ENCODE measurements at places on chromosomes 2 and 18. TPM values are rescaled to one million over a fixed set of nuclear protein-coding genes. Genes with fewer than 3 reads are reported as not detected.

- H3K27me3 ChIP-seq = no peaks in the 10 kb centered on the region
- no peak overlapping the region for H3K4me3 ChIP-seq
- H3K27ac ChIP-seq = no peak overlapping the region
- H3K4me1 ChIP-seq = no peaks in the 10 kb centered on the region
Observed at GRCh38 chr2:49702740-49703139, 548.4 kb upstream of the FSHR start.

GRCh38 chr2:189783451-189783926 lies 650 bp downstream of the ORMDL1 start:
- peaks cover 26% of the 10 kb centered on the region for H3K36me3 ChIP-seq
- DNase-seq = no peak
- no peaks in the 10 kb centered on the region for H3K27me3 ChIP-seq
- H3K4me1 ChIP-seq = peaks cover 38% of the 10 kb centered on the region

DNA sequence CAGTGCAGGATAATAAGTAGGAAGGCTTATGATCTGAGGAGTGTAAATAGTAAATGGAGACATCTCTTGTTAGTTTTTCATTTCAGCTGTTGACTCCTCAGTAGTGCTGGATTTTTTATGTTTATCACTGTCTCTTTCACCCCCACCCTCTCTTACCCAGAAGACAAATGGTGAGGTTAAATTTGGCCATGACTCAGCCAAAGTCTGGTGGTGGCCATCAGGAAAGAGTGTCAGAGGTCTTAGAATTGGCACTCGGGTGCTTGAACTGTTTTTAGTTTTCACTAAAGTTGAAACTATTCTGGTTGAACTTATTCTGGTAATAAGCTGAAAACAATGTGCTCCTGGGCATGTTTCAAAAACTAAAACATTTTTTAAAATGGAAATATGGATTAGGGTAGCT lies 123.3 kb downstream of the FHOD3 start:
- H3K4me1 ChIP-seq = no peaks in the 10 kb centered on the region
- H3K27ac ChIP-seq = no peak overlapping the region
- no peaks in the 10 kb centered on the region for H3K36me3 ChIP-seq
- H3K4me3 ChIP-seq = no peak overlapping the region
- H3K27me3 ChIP-seq = no peaks in the 10 kb centered on the region

Gene COLEC12
- total RNA-seq = not detected

- no peak overlapping the region for H3K27ac ChIP-seq
- no peak for DNase-seq
- no peaks in the 10 kb centered on the region for H3K4me1 ChIP-seq
Observed at GRCh38 chr2:62884514-62884913, 166.1 kb upstream of the OTX1 start.

Gene EPC2
- 74.2 TPM for total RNA-seq

DNA sequence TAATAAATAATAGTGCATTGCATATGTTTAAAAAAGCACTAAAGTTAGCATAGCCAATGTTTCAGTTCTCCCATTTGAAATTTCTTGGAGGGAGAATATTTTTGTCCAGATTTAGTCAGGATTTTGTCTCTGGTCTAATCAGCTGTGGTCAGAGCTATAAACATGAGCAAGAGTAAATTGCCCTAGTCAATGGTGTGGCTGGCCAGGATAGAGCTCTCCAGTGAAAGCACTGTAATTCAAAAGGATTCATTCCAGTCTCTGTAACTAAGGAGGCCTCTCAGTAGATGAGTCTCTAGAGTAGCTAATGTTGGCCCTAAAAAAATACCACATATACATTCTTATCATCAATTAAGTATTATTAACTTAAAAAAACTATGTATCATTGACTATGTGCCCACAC lies 241.6 kb downstream of the CDCA7 start:
- no peaks in the 10 kb centered on the region for H3K36me3 ChIP-seq
- H3K27me3 ChIP-seq = peaks cover 3% of the 10 kb centered on the region
- H3K4me1 ChIP-seq = no peaks in the 10 kb centered on the region

DNA sequence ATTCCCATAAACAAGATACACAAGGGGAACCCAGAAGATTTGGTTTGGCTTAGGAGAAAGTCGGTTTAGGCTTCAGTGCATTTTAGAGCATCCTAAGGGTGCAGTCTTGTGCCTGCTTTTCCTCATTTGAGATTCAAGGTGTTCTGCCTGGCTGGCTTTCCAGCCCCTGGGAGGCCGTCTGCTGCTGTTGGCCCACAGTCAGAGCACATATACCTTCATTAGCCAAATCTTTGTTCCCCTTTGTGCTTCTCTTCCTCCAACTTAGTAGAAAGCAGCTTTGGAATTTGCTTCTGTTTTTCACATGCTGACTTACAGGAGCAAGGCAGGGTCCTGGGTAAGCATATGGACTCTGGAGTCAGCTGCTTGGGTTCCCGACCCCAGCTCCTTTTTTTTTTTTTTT lies 477.1 kb upstream of the TCF4 start:
- no peak overlapping the region for H3K4me3 ChIP-seq
- no peaks in the 10 kb centered on the region for H3K4me1 ChIP-seq
- no peak for DNase-seq
- H3K36me3 ChIP-seq = no peaks in the 10 kb centered on the region

Gene RTP5
- total RNA-seq = 0.44 TPM

DNA sequence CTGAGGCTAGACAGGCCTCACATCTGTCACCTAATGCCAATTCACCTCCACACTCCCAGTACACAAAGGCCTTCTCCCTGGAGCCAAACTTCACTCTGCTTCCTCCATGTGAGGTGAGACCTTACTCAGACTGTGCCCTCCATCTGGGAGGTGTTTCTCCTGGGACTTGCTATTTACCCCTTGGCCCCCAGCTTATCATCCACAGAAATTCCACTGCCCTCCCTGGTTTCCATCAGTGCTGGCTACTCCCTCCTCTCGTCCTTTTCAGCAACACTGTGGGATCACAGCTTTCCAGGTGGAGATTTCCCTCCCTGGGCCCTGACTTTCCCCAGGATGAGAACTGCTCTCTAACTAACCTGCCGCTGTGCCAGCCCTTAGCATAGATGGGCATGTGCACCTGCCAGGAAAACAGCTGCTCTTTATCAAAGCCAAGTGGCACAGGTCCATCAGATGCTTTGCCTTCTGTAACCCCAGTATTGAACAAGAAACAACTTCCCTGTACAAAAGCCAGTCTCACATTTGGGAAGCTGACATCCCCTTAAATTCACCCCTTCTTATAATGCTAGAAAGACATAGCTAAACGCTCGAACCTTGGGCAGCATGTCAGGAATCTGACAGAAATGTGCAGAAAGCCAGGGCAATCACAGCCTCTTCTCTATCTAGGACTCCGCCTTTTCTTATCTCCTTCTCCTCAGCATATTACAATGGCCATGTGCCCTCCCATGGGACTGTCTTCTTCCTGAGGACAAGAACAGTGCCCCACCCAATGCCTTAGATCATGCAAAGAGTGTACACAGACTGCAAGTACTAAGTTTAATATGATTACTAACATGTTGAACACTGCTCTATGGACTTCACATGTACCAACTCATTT lies 535.5 kb upstream of the ID2 start:
- no peak for DNase-seq
- no peaks in the 10 kb centered on the region for H3K4me1 ChIP-seq
- no peak overlapping the region for H3K4me3 ChIP-seq

DNA sequence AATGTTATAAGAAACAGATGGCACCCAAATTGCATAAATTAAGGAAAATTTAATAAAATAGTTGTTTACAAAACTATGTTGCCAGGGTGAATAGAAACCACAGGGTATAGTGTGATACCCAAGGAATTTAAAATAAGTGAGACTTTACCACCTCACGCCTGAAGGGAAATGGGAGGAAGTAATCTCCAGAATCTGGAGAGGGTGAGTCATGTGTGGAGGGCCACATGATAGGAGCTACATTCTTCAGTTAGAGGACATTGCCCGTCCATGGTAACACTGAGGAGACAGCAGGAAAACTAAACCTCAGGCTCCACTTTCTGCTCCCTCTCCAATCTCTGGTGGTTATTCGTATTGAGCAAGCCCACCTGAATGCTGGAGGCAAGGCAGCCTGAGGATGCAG lies 97.2 kb upstream of the NXPH2 start:
- no peak for DNase-seq
- H3K4me3 ChIP-seq = no peak overlapping the region
- no peak overlapping the region for H3K27ac ChIP-seq
- no peaks in the 10 kb centered on the region for H3K27me3 ChIP-seq

GRCh38 chr18:75054046-75054445 lies 154.9 kb downstream of the PTGR3 start:
- no peaks in the 10 kb centered on the region for H3K27me3 ChIP-seq
- no peak overlapping the region for H3K27ac ChIP-seq
- no peaks in the 10 kb centered on the region for H3K36me3 ChIP-seq
- no peak overlapping the region for H3K4me3 ChIP-seq

Gene M1AP
- total RNA-seq = not detected

- H3K4me3 ChIP-seq = no peak overlapping the region
- H3K4me1 ChIP-seq = no peaks in the 10 kb centered on the region
- no peaks in the 10 kb centered on the region for H3K27me3 ChIP-seq
Observed at GRCh38 chr2:144812288-144812687, 292.4 kb upstream of the ZEB2 start.

Gene STK25
- total RNA-seq = 117 TPM

- no peak overlapping the region for H3K27ac ChIP-seq
- no peak overlapping the region for H3K4me3 ChIP-seq
- H3K4me1 ChIP-seq = no peaks in the 10 kb centered on the region
- H3K27me3 ChIP-seq = no peaks in the 10 kb centered on the region
- DNase-seq = no peak
Observed at GRCh38 chr2:137847443-137847842, 116.8 kb upstream of the HNMT start.

GRCh38 chr2:12606472-12607000 lies 110.2 kb upstream of the TRIB2 start:
- no peak overlapping the region for H3K4me3 ChIP-seq
- H3K27ac ChIP-seq = no peak overlapping the region
- H3K4me1 ChIP-seq = peaks cover 9% of the 10 kb centered on the region
- DNase-seq = no peak
- H3K27me3 ChIP-seq = no peaks in the 10 kb centered on the region
- H3K36me3 ChIP-seq = no peaks in the 10 kb centered on the region

GRCh38 chr2:36915627-36916026 lies 50.7 kb downstream of the STRN start:
- H3K27ac ChIP-seq = no peak overlapping the region
- no peak for DNase-seq
- no peaks in the 10 kb centered on the region for H3K27me3 ChIP-seq
- H3K4me3 ChIP-seq = no peak overlapping the region

Gene NEUROD1
- not detected for total RNA-seq

Gene SULT1C2
- not detected for total RNA-seq

- H3K27me3 ChIP-seq = no peaks in the 10 kb centered on the region
- no peak overlapping the region for H3K27ac ChIP-seq
- H3K4me3 ChIP-seq = no peak overlapping the region
- no peak for DNase-seq
Observed at GRCh38 chr2:170975943-170976270, 46.9 kb downstream of the GORASP2 start.

- H3K36me3 ChIP-seq = no peaks in the 10 kb centered on the region
- peak overlapping the region; percentile 74 for H3K4me3 ChIP-seq
- H3K27ac ChIP-seq = no peak overlapping the region
- H3K27me3 ChIP-seq = no peaks in the 10 kb centered on the region
Observed at GRCh38 chr2:148508878-148509287, 135.7 kb upstream of the EPC2 start.

DNA sequence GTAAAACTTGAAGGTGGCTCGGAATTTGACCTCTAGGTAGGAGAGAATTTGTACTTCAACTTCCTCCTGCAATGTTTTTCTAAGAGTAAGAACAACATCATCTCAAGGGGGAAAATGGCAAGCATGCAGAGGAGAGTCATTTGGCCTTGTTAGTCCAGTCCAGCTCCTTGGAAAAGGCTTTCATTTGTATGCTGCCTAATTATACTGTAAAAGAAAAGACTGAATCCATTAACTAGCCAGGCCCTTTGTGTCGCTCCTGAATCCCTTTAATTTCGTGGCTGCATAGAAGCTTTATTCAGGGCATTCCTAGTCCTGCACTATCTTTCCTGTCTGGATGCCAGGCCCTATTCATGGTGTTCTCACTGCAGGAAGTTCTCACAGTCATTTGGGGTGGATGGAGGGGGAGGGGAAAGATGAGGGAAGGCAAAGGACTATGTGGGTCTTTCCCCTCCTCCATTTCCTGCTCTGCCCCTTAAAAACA lies 36.0 kb downstream of the PHLPP1 start:
- no peaks in the 10 kb centered on the region for H3K27me3 ChIP-seq
- H3K4me3 ChIP-seq = no peak overlapping the region
- no peak overlapping the region for H3K27ac ChIP-seq
- no peaks in the 10 kb centered on the region for H3K4me1 ChIP-seq
- DNase-seq = no peak

DNA sequence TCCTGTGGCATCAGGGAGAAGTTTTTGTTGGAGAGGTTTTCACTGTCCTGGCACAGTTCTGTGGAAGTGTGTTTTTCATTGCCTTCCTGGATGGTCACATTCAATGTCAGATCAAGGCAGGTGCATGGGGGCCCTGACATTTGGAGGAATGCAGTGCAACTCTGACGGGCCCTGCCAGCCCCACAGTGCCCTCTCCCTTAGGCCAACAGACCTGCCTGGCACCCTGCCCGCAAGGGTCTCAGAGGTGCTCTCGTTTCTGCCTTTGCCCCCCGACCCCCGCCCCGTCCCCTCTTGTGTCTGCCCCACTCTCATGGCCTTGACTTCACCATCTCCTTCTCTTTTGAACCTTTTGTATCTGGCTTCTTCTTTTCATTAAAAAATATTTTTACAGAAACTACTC lies 257.2 kb upstream of the HDAC4 start:
- H3K4me1 ChIP-seq = no peaks in the 10 kb centered on the region
- H3K27ac ChIP-seq = no peak overlapping the region
- H3K27me3 ChIP-seq = peaks cover 4% of the 10 kb centered on the region
- no peaks in the 10 kb centered on the region for H3K36me3 ChIP-seq
- H3K4me3 ChIP-seq = no peak overlapping the region

DNA sequence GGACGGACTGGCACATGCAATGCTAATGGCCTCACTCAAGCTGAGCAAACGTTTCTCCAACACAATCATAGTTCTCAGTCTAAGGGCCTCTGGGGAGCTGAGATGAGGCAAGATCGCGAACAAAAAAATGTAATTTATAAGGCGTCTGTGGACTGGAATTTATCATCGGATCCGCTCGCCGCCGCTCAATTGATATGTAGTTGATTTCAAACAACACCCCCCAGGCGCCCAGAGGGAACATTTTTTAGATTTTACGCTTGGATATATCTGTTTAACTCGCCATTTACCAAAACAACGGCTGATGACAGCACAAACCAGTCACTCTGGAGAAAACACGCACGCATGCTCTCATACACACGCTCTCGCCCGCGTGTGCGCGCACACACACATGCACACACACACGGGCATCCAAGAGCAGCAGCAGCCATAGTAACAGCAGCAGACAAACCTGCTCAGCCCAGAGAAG lies 335.8 kb downstream of the SMAD2 start:
- no peak for DNase-seq
- H3K4me1 ChIP-seq = no peaks in the 10 kb centered on the region
- H3K4me3 ChIP-seq = no peak overlapping the region
- H3K27ac ChIP-seq = no peak overlapping the region
- no peaks in the 10 kb centered on the region for H3K36me3 ChIP-seq

DNA sequence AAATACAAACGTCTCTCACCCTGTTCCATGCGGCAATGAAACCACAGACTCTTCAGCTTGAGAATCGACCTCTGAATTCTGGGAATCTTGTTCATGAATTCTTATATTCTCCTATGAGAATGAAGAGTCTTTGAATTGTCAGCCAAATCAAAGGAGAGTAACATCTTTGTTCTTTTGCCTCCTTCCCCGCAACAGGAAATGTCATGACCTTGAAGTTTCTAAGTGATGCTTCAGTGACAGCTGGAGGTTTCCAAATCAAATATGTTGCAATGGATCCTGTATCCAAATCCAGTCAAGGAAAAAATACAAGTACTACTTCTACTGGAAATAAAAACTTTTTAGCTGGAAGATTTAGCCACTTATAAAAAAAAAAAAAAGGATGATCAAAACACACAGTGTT lies 21.8 kb downstream of the TNFAIP6 start:
- no peak overlapping the region for H3K27ac ChIP-seq
- H3K36me3 ChIP-seq = no peaks in the 10 kb centered on the region
- H3K4me3 ChIP-seq = no peak overlapping the region
- DNase-seq = peak; percentile 13
- no peaks in the 10 kb centered on the region for H3K4me1 ChIP-seq

All from CD4-positive, CD25-positive, alpha-beta regulatory T cell (primary cell).